ENCODE measurements at places on chromosomes 3 and 15.

- no peak overlapping the region for H3K27ac ChIP-seq
- no peak overlapping the region for H3K4me3 ChIP-seq
- no peaks in the 10 kb centered on the region for H3K36me3 ChIP-seq
- no peak for DNase-seq
Measured at GRCh38 chr3:133964547-133964946, 65.2 kb downstream of the SLCO2A1 start.

DNA sequence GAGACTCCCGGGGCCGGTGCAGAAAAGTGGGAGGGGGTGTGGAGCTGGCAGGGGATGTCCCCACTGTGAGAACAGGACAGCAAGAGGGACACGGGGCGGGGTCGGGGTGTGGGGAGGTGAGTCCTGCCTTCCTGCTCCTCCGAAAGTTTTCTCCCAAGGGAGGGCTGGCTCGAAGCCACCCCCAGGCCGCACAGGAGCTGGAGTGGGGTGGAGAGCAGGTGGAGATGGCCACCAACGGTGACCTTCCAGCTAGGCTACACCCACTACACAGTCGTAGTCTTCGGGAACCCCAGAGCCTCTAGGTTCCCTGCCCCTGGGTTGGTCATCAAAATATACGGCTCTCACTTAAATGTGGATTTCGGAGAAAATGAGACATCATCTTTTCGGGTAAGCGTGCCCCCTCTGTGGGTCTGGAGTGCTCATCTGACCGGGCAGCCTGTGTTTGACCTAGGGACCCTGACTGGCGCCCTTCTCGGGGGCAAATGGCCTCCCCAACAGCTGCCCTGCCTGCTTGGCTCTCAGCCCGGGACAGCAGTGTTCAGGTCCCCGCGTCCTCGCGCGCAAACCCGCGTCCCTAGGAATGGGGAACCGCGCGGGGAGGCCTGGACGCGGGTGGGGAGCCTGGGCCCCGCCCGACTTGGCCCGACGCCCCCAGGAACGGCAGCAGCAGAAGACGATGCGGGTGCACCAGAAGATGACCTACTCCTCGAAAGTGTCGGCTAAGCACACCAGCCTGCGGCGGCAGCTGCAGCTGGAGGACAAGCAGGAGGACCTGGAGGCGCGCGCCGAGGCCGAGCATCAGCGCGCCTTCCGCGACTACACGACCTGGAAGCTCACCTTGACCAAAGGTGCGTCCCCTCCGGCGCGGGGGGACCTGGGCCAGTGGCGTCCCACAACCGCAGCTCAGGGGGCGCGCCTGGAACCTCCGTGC, 21.2 kb downstream of the CFAP100 start:
- DNase-seq: no peak
- H3K4me1 ChIP-seq: peaks cover 6% of the 10 kb centered on the region
- H3K4me3 ChIP-seq: no peak overlapping the region
- H3K36me3 ChIP-seq: no peaks in the 10 kb centered on the region
- H3K27me3 ChIP-seq: peaks cover 48% of the 10 kb centered on the region

DNA sequence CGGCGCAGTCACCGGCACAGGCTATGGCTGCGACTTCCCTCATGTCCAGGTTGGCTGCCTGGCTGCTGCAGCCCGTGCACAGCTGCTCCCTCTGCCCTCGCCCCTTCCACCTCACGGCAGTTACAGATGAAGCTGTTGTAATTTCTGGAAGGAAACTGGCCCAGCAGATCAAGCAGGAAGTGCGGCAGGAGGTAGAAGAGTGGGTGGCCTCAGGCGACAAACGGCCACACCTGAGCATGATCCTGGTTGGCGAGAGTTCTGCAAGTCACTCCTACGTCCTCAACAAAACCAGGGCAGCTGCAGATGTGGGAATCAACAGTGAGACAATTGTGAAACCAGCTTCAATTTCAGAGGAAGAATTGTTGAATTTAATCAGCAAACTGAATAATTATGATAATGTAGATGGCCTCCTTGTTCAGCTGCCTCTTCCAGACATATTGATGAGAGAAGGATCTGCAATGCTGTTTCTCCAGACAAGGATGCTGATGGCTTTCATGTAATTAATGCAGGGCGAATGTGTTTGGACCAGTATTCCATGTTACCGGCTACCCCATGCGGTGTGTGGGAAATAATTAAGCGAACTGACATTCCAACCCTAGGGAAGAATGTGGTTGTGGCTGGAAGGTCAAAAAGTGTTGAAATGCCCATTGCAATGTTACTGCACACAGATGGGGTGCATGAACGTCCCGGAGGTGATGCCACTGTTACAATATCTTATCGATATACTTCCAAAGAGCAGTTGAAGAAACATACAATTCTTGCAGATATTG, 13.2 kb upstream of the GNB4 start:
- no peaks in the 10 kb centered on the region for H3K27me3 ChIP-seq
- H3K36me3 ChIP-seq: no peaks in the 10 kb centered on the region
- peak overlapping the region; percentile 69 for H3K4me3 ChIP-seq
- DNase-seq: peak; percentile 9

DNA sequence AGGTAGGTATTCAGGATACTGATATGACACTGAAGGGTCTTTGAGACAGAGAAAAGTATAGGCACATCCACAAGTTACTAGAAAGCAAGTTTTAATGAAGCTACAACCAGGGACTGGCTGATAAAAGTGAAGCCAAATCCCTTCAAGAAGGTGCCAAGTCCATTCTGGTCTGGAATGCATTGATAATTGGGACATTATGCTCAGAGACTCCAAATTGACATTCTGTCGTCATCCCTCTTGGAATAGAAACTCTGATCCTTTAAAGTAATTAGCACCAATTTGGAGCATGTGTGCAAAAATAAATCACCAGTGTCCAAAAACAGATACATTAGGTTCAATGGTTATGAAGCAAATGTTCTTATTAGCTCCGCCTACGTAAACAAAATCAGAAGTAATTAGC, 47.3 kb upstream of the BCL6 start:
- no peaks in the 10 kb centered on the region for H3K36me3 ChIP-seq
- DNase-seq: no peak
- H3K4me1 ChIP-seq: peaks cover 19% of the 10 kb centered on the region
- H3K27ac ChIP-seq: no peak overlapping the region

GRCh38 chr3:71581457-71582035, 2.0 kb downstream of the FOXP1 start:
- H3K27me3 ChIP-seq: no peaks in the 10 kb centered on the region
- peak; percentile 33 for DNase-seq
- H3K4me3 ChIP-seq: peak overlapping the region; percentile 90
- H3K27ac ChIP-seq: peak overlapping the region; percentile 98

DNA sequence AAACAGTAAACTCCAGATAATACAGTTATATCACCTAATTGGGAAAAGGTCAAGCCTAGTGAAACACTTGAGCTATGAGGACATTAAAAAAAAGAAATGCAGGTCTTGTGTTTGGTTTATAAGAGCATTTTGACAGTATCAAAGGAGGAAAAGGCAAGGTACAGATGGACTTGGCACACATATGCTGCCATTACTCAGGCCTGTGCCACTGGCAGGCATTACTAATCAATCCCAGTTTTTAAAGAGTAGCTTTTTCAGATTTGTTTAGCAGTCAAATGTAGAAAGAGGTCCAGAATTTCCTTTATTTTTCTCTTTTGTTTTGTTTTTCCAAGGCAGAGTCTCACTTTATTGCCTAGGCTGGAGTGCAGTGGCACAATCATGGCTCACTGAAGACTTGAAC, 38.9 kb downstream of the MDFIC2 start:
- no peak for DNase-seq
- H3K4me1 ChIP-seq: no peaks in the 10 kb centered on the region
- no peaks in the 10 kb centered on the region for H3K36me3 ChIP-seq
- H3K4me3 ChIP-seq: no peak overlapping the region

- H3K36me3 ChIP-seq: no peaks in the 10 kb centered on the region
- H3K4me3 ChIP-seq: no peak overlapping the region
- no peak overlapping the region for H3K27ac ChIP-seq
- peaks cover 3% of the 10 kb centered on the region for H3K4me1 ChIP-seq
Measured at GRCh38 chr15:91950631-91951329, 97.3 kb downstream of the SLCO3A1 start.

DNA sequence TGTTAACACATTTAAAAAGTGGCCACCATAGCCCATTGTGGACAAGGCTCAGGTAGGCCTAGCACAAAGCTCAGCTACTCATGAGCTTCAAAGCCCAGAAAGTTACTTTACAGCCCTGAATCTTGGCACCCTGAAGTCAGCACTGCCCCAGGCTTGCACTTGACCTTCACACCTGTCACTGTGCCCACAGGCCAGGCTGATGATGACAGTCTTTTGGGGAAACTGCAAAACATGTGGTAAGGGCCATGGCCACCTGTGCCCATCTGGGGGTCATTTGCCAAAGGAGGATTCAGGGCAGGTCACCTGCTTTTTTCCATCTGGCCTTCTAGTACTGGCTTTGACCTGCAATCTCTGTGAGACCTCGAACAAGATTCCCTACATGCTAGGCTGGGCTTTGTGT, 11.0 kb downstream of the CHDH start:
- peaks cover 8% of the 10 kb centered on the region for H3K27me3 ChIP-seq
- no peak overlapping the region for H3K4me3 ChIP-seq
- no peak overlapping the region for H3K27ac ChIP-seq
- H3K36me3 ChIP-seq: peaks cover 49% of the 10 kb centered on the region

DNA sequence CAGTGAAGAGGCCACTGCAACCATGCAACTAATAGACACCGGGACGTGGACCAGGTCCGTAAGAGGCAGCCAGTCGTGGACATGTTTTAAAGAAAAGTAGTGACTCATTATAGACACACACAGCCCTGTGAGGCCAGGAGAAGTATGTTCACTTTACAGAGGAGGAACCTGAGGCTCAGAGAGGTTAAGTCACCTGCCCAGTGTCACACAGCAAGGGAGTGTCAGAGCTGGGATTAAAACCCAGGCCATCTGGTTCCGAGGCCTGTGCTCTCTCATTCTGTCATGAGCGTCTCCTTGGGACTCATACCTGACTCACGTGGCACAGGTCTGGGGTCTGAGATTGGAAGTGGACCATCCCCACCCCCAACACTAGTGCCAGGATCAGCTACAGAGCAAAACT, 28.1 kb upstream of the GRIP2 start:
- no peak for DNase-seq
- no peak overlapping the region for H3K4me3 ChIP-seq
- peaks cover 49% of the 10 kb centered on the region for H3K27me3 ChIP-seq

DNA sequence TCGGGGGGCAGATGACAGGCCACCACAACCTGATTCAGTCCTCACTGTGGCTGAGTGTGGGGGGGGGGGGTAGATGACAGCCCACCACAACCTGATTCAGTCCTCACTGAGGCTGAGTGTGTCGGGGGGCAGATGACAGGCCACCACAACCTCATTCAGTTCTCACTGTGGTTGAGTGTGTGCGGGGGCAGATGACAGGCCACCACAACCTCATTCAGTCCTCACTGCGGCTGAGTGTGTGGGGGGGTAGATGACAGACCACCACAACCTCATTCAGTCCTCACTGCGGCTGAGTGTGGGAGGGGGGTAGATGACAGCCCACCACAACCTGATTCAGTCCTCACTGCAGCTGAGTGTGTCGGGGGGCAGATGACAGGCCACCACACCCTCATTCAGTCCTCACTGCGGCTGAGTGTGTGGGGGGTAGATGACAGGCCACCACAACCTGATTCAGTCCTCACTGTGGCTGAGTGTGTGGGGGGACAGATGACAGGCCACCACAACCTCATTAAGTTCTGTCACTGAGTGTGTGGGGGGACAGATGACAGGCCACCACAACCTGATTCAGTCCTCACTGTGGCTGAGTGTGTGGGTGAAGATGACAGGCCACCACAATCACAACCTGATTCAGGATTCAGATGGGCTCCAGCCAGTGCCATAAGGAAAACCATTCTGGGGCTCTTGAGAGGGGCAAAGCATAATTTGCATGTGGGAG, 16.9 kb downstream of the ZNF717 start:
- peaks cover 90% of the 10 kb centered on the region for H3K36me3 ChIP-seq
- no peaks in the 10 kb centered on the region for H3K4me1 ChIP-seq
- H3K27me3 ChIP-seq: no peaks in the 10 kb centered on the region
- no peak for DNase-seq
- no peak overlapping the region for H3K4me3 ChIP-seq

GRCh38 chr3:45549961-45550360, 44.6 kb upstream of the LIMD1 start:
- DNase-seq: no peak
- H3K27me3 ChIP-seq: no peaks in the 10 kb centered on the region
- peaks cover 40% of the 10 kb centered on the region for H3K4me1 ChIP-seq
- H3K4me3 ChIP-seq: no peak overlapping the region

- peaks cover 41% of the 10 kb centered on the region for H3K27me3 ChIP-seq
- no peak within 1 kb of the TSS for H3K4me3 ChIP-seq
- no peaks in the 10 kb centered on the region for H3K4me1 ChIP-seq
Measured at GRCh38 chr3:186842426-186843038, at the start of gene ADIPOQ. ADIPOQ (plus strand) TSS chr3:186842710; CDS start chr3:186853059, 10,349 bp downstream.

- H3K27ac ChIP-seq: no peak overlapping the region
- H3K4me1 ChIP-seq: peaks cover 18% of the 10 kb centered on the region
- no peaks in the 10 kb centered on the region for H3K36me3 ChIP-seq
- H3K27me3 ChIP-seq: no peaks in the 10 kb centered on the region
Measured at GRCh38 chr3:179146911-179147513, 1.1 kb upstream of the PIK3CA start.

DNA sequence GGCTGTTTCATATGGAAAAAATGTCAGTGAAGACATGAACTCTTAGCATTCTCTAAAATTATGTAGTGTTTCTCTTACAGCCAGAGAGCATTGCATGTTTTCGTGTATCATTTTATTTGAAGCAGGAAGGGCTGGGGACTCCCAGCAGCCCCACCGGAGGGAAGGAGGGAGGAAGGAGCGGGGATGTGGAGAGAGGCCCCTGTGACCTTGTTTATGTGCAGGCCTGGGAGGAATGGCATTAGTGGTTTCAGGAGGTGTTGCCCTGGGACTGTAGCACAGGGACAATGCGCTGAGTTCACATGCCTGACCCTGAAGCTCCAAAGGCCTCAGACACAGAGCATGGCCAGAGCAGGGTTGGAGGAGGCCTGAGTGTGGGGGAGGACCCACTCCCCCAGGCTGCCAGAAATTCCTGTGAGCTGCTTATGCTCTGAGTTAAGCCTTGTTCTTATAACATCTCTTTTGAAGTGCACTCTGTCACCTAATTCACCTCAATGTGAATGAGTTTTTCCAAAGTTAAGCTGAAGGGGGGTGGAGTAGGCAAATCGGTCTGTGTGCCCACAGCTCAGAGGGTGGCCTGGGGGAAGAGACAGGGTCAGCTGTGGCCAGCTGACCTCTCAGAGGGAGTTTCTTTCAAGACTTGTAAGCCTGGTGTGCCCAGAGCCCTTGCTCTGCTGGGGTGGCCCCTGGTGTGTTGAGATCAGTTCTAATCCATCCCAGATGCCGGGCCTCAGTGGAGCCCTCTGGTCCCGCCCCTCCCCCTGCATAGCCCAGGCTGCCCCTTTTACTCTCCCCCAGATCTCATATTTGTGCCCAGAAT, 3.9 kb upstream of the RNU6-1 start:
- peaks cover 20% of the 10 kb centered on the region for H3K4me1 ChIP-seq
- peaks cover 5% of the 10 kb centered on the region for H3K36me3 ChIP-seq
- no peak for DNase-seq
- no peak overlapping the region for H3K4me3 ChIP-seq
- no peak overlapping the region for H3K27ac ChIP-seq
- H3K27me3 ChIP-seq: no peaks in the 10 kb centered on the region

- H3K4me3 ChIP-seq: no peak overlapping the region
- H3K27me3 ChIP-seq: peaks cover 8% of the 10 kb centered on the region
- DNase-seq: no peak
- H3K4me1 ChIP-seq: no peaks in the 10 kb centered on the region
- H3K27ac ChIP-seq: no peak overlapping the region
Measured at GRCh38 chr3:149547413-149547812, 72.9 kb downstream of the TM4SF4 start.
